Activated naive CD4-positive, alpha-beta T cell (primary cell): ENCODE measurements at places on chromosomes 2 and 18.

DNA sequence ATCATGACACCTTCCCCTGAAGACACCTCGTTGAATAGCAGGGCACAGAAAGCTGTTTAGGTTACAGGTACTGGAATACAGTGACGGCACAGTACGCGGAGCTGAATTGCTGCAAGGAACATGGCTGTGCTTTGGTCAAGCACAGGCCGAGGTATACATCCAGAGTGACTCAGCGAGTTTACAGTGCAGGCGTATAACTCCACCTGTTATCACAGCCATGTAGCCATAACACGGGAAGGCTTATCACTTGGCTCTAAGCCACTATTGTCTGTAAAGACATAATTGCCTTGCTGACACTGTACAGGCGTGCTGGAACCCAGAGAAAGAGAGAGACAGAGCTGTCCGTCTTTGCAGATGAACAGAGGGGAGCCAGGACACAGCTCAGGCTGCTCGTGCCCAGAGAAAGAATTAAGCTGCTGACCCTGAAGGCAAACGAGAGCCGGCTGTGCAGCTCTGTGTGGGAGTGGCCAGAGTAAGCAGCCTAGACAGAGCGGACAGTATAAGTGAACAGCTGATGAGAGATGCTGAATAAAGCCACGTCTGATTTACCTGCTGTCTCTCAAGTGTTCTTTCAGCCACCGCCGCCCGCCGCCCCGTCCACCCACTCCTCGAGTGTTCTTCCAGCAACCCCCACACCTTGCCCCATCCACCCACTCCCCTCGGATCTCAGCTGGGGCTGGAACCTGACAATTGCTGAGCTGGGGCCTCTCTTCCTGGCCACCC, 87.3 kb upstream of the PPP1CB start:
- DNase-seq, result no peak

DNA sequence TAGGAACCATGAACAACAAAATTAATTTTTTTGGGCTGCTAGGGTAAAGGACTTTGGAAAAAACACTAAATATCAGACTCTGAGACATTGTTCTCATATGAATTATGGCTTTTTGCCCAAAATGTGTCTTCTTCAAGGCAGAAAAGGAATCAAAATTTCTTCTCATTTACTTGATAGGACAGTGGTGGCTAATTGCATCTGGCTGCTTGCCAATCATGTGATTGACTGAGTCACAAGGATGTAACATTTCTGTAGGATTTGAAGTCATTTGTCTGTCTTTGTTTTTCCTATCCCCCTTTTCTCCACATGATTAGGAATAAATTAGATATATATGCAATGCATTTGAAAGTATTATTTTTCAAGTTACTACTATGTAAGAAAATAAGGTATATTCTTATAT, 130.2 kb downstream of the SLC4A10 start:
- no peak for DNase-seq

DNA sequence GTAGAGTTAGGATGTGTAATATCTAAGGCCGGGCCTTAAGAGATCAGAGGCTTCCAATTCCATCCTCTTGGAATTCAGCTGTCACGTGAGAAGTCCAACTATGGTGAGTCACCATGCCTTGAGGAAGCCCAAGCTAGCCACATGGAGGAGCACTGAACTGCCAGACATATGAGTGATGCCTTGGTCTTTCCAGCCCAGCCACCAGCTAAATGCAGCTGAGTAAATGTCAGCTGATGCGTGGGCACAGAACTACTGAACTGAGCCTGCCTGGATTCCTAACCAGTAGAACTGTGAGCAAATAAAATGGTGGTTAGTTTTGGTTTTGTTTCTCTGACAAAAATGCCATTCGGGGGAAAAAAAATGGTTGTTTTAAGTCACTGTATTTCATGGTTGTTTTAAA, 153.7 kb upstream of the SERTAD2 start:
- no peak for DNase-seq

DNA sequence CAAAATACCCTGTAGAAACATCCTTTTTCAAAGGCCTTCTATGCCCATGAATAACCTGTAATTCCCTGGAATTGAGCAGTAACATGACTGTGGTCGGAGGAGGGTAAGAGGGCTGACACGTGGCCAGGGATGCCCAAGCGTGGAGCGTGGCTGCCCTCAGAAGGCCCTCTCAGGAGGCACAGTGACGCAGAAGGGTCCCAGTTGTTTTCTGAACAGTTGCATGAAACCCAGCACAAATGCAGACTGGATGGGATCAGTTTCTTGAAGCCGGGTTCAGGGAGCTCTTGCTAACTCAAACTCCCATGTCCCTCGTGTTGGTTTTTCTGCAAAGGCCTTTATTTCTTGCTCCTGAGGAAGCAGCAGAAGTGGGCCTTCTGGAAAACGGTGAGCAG, 237.0 kb downstream of the ALPK2 start:
- DNase-seq, result no peak

DNA sequence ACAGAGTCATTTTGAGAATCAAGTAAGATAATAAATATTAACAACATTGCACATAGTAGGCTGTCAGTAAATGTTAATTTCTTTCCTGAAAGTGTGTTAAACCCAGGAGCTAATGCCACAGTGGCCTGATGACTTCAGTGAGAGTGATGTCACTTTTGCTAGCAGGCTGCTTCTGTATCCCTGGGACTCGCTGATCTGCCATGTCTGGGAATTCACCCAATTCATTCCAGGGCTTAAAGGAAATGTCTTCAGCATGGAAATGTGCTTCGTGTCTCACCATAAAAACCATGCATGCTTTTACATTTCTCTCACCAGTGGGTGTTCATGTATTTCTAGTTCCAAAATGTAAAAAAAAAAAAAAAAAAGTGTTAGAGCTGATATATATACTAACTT, 56.8 kb upstream of the MAPRE3 start:
- no peak for DNase-seq

DNA sequence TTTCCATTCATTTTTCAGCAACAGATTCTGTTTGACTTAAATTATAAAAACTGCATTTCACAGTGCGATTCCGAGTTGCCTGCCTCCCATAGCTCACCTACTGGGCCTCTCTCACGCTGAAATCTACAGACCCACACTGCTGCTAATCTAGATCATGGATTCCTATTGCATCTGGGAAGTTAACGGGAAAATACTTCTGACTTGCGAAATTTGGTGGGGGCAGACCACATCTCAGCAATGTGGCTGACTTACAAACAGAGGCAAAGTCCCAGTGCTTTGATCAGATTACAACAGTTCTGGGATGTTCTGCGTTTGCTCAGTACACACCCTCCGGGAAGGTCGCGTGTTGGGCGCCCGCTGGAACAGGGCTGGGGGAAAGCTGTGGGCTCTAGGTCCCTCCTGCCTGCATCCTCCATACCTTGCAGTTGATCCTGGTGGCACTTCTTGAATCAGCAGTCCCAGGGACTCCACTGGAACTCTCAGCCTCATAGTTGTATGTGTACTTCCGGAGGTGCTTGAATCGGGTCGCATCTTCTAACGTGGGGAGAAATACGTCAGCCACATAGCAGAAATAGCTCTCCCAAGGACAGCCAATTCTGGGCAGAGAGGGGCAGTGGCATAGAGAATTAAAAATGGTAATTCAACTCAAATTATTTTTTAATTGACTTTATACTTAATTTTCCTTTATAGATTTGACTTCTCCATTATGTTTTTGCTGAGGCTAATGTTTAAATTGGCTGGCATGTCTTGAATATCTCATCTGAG, 1.7 kb downstream of the APOB start:
- DNase-seq, result no peak

GRCh38 chr2:175167076-175167791, 769 bp downstream of the ATF2 start:
- DNase-seq, result no peak
